GM23338 (cell line): ENCODE measurements at places on chromosomes 12 and 14.
A peak's percentile ranks its signal among the peaks of the same experiment; 100 is the strongest.

DNA sequence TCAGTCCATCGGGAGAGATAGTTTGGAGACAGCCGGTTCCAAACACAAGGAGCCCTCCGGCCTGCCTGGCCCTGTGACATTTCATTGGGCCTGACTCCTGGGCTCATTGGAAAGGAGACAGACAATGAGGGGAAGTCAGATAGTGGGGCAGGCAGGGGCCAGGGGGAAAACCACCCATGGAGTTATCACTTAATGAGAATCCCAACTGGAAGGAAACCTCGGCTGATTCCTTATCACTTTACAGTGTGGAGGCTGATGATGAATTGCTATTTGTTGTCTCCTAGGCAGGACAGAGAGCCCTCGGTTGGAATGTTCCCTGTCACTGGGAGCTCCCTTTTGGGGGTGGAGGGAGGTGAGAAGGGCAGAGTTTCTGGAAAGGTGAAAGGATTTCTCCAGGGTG, 44.4 kb downstream of the TBX5 start:
- H3K4me1 ChIP-seq: no peaks in the 10 kb centered on the region
- H3K36me3 ChIP-seq: no peaks in the 10 kb centered on the region

GRCh38 chr14:22320362-22320750, 268.7 kb downstream of the DAD1 start:
- H3K27ac ChIP-seq: no peak overlapping the region
- DNase-seq: peak; percentile 24
- no peaks in the 10 kb centered on the region for H3K36me3 ChIP-seq
- no peaks in the 10 kb centered on the region for H3K4me1 ChIP-seq
- H3K27me3 ChIP-seq: no peaks in the 10 kb centered on the region
- H3K4me3 ChIP-seq: no peak overlapping the region

DNA sequence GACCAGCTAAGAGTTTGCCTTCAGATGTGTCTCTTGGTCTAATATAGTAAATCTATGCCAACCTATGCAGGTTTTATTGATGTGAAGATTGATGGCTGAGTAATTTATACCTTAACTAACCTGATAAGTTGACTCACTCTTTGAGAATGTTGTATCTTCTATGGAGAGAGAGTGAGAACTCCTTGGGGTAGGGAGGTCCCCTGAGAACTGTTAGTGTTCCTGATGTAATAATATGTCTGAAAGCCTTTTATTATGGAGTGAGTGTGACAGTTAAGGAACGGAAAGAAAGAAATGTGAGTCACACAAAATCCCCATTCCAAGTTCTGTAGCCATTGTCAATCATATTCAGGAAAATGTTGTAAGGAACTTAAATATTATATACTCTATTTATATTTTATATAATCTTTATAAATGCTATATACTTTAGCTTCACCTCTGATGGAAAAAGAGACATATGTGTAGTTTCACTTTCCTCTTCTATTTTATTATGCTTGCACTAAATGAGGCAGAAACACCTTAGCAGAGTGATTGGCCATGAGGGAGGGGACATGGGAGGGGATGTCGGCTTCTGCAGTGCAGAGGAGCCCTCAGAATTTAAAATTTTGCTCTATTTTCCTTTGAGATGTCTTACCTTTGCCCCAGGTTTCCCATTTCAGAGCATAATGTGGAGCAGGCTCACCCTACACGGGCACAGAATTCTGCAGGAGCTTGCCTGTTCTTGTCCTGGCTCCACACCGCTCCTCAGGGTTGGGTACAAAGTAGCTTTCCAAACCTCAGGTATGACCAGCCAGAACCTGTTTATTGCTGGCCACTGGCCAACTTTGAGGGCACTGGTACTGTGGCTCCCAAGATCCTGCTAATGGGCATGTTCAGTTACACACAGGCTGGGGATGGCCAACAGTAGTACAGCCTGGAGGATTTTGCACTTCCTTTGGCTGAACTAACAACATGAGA, 57.7 kb downstream of the ARF6 start:
- H3K4me1 ChIP-seq: no peaks in the 10 kb centered on the region
- no peak overlapping the region for H3K4me3 ChIP-seq
- no peaks in the 10 kb centered on the region for H3K27me3 ChIP-seq
- no peak for DNase-seq

GRCh38 chr14:67497716-67498115, 9.2 kb upstream of the TMEM229B start:
- H3K4me1 ChIP-seq: no peaks in the 10 kb centered on the region
- H3K4me3 ChIP-seq: no peak overlapping the region
- no peak for DNase-seq
- no peak overlapping the region for H3K27ac ChIP-seq

- no peak overlapping the region for H3K4me3 ChIP-seq
- H3K27me3 ChIP-seq: no peaks in the 10 kb centered on the region
- DNase-seq: no peak
- no peak overlapping the region for H3K27ac ChIP-seq
- peaks cover 15% of the 10 kb centered on the region for H3K4me1 ChIP-seq
- H3K36me3 ChIP-seq: peaks cover 13% of the 10 kb centered on the region; the same call in 1 of the 2 replicates
These were observed 27.5 kb downstream of the RFLNA start for GRCh38 chr12:124322271-124322998.

GRCh38 chr14:44529026-44529425, 21.9 kb upstream of the FSCB start:
- no peaks in the 10 kb centered on the region for H3K36me3 ChIP-seq
- no peak overlapping the region for H3K27ac ChIP-seq

- peaks cover 22% of the 10 kb centered on the region for H3K27me3 ChIP-seq
- H3K36me3 ChIP-seq: no peaks in the 10 kb centered on the region
- peaks cover 6% of the 10 kb centered on the region for H3K4me1 ChIP-seq
- peak overlapping the region; percentile 83 for H3K4me3 ChIP-seq
- DNase-seq: peak; percentile 91
These were observed 721 bp downstream of the CABP1 start for GRCh38 chr12:120640861-120641833.

- no peak for DNase-seq
- H3K36me3 ChIP-seq: no peaks in the 10 kb centered on the region
- no peaks in the 10 kb centered on the region for H3K27me3 ChIP-seq
- H3K4me1 ChIP-seq: no peaks in the 10 kb centered on the region
- no peak overlapping the region for H3K27ac ChIP-seq
- no peak overlapping the region for H3K4me3 ChIP-seq
These were observed 82.1 kb upstream of the TMCC3 start for GRCh38 chr12:94732367-94732990.

- H3K27ac ChIP-seq: no peak overlapping the region
- peaks cover 9% of the 10 kb centered on the region for H3K4me1 ChIP-seq
- H3K4me3 ChIP-seq: no peak overlapping the region
- H3K27me3 ChIP-seq: no peaks in the 10 kb centered on the region
- no peaks in the 10 kb centered on the region; the same call in 1 of the 2 replicates for H3K36me3 ChIP-seq
These were observed 2.7 kb downstream of the APPL2 start for GRCh38 chr12:105233041-105233905.

DNA sequence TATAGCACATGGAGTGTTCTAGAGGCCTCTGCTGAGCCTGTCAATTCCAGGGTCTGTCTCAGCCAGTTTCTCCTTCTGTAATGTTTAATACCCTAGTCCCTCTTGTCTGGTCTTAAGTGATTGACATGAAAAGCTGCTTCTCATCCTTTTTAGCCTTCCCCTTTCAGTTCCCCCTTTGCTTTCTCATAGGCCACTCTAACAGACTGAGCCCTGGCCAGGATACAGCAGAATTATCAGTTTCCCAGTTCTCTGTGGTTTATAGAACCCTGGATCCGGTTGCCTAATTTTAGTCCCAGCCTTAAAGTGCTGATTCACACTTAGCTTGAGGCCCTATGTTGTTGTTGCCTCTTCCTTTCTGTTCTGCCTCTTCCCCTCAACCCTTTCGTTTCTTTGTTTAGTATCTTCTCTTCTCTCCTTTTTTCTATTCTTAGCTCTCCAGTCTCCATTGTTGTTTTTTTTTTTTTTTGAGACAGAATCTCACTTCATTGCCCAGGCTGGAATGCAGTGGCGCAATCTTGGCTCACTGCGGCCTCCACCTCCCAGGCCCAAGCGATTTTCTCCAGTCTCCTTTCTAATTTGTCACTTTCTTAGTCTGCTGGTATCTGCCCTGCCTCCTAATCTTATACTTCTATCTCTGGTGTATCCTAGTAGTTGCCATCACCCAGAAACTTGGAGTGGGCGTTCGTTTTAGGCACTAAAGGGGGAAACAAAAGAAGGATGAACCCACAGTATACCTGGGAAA, 2.9 kb upstream of the BIN2 start:
- DNase-seq: no peak
- no peaks in the 10 kb centered on the region for H3K27me3 ChIP-seq
- H3K4me3 ChIP-seq: no peak overlapping the region
- H3K4me1 ChIP-seq: no peaks in the 10 kb centered on the region
- H3K36me3 ChIP-seq: no peaks in the 10 kb centered on the region
- 0 out of 2 replicates have a peak overlapping the region, but pooled peaks have one; percentile 57 for H3K27ac ChIP-seq

DNA sequence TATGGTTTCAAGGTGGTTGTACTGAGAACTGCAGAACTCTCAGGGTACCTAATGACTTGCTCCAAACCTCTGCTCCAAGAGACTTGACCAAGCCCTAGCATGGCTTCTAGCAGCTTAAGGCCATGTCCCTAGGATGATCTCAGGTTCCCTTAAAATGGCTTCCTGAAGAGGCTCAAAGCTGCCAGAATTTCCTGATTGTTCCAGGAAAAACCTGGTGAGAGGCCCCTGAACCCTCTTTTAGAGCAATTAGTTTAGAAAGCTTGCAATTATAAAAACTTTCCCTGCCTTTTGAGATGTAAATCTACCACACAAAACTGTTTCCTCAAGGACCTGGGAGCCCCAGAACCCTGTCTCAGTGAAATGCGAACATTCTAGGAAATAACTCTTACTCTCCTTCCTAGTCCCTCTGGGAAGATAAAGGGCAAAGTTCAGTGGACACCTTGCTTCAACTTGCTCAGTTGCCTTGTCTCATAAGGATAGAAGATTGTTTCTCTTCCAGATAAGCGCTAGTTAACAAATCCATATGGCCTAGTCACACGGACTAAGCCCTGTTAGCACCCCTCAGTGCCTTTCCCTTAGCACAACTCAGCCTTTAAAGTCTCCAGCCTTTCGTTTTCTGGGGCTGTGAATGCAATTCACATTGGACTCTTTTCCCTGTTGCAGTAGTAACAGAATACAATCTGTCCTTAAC, 2.5 kb downstream of the CMAS start:
- peaks cover 37% of the 10 kb centered on the region for H3K4me1 ChIP-seq
- no peaks in the 10 kb centered on the region; the same call in 1 of the 2 replicates for H3K36me3 ChIP-seq
- H3K27ac ChIP-seq: peak overlapping the region; percentile 75
- peak overlapping the region; percentile 77 for H3K4me3 ChIP-seq
- peak; percentile 64 for DNase-seq
- H3K27me3 ChIP-seq: no peaks in the 10 kb centered on the region

- no peaks in the 10 kb centered on the region for H3K4me1 ChIP-seq
- H3K36me3 ChIP-seq: 0 out of 2 replicates have a peak, but pooled peaks cover 6% of the 10 kb centered on the region
- no peak for DNase-seq
- H3K27me3 ChIP-seq: no peaks in the 10 kb centered on the region
- no peak overlapping the region for H3K27ac ChIP-seq
These were observed 33.2 kb downstream of the KCNMB4 start for GRCh38 chr12:70399311-70399710.
